ENCODE measurements at places on chromosomes 16 and 17.

GRCh38 chr17:81727324-81728031 lies 15.4 kb downstream of the SLC25A10 start:
- no peak for DNase-seq

DNA sequence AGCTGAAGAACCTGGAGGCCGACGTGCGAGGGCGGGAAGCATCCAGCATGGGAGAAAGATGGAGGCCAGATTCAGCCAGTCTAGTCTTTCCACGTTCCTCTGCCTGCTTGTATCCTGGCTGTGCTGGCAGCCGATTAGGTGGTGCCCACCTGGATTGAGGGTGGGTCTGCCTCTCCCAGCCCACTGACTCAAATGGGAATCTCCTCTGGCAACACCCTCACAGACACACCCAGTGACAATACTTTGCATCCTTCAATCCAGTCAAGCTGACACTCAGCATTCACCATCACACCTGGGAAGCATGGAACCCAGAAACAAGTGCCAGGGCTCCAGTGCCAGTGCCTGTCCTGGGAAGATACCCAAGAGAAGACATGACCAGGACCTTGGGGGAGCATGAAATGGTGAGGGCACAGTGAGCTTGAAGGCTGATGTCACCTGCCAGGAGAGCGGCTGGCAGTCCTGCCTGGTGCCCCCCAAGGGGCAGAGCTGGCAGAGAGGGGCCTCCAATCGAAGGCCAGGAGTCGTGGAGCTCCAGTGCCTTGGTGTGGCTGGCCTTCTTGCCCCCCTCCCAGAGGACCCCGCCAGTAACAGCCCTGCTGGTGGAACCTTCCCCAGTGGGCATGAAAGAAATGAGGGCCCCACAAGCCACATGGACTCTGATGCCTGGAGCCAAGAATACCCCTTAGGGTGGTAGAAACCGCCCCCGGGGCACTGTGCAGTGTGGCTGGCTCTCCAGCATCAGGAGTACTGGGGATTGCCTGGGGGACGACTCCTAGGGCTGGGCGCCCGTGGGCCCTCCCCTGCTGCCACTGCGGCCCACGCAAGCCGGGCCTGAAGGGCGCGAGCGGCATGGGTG lies 643 bp upstream of the NPB start:
- no peak for DNase-seq

GRCh38 chr17:17351356-17351891 lies 48.3 kb downstream of the NT5M start:
- no peak for DNase-seq

GRCh38 chr17:62562656-62563055 lies 64.8 kb upstream of the MRC2 start:
- DNase-seq: no peak

DNA sequence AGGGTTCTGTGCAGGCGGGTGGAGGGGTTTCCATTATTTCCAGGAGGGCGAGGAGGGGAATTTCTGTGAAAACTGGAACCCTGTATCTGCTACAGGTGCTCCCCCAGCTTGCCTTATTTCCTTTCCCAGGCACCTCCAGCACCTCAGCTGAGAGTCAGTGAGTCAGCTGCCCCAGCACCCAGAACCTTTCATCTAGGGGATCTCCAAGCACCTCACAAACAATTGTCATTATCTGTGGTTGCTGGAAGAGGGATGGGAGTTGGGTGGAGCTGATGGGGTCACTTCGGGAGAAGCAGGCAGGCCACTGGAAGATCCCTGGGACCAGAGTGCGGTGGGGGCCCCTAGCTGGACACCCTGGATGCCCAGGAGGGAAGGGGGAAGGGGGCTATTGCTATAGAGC lies 10.0 kb upstream of the CLUH start:
- no peak for DNase-seq

DNA sequence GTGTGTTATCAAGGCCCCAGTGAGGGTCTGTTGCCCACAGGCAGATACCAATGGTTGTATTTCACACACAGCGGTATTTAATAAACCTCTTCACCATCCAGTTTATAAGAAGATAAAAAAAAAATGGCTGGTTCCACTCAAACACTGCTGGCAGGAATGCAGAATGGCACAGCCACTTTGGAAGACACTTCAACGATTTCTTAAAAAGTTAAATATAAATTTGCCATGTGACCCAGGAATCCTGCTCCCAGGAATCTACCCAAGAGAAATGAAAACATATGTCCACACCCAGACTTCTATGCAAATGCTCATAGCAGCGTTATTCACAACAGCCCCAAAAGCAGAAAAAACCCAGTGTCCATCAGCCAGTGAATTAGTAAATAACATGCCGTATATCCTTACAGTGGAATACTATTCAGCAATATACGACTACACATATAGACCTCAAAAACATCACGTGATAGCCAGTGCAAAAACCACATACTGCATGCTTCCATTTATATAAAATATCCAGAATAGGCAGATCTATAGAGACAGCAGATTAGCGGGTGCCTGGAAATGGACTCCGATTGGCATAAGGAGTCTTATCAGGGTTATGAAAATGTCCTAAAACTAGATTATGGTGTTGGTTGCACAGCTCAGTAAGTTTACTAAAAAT lies 38.7 kb downstream of the XYLT1 start:
- no peak for DNase-seq

GRCh38 chr16:27315333-27316037 lies 1.7 kb downstream of the IL4R start:
- DNase-seq: no peak

DNA sequence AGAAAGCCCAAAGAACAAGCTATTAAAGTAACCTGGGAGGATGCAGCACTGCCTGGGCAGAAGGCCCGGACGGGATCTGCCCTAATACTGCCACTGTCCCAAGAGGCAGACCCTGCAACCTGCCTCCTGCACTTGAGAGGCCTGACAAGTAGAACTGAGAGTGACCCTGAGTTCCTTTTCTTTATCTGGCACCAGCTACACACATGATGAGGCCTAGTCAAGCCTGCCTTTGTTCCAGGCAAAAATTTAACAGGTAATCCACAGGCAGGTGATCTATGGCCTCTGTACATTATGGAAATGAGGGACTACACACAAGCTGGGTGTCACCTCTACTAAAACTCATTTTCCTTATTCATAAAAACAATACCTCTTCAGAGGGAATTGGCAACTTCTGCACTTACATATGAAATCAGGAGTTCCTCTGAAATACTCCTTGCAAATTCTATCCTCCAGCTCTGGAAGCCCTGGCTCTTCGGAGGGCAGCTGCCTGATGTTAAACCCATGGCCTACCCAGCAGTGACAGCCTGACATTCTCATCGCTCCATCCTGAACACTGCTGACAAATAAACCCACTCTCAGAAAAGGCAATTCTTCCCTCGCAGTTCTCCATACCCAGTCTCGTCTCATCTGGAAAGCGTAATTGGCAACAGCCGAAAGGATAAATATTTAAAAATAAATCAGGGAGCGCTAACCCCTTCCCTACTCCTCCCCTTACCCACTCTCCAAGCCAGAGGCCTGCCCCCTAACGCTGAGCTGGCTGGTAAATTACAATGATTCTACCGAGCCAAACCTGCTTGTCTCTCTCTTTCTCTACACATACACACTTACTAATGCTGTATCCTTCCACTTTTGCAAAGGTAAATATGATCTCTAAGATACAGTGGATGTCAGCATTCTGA lies 2.5 kb upstream of the ZFHX3 start:
- DNase-seq: no peak

- DNase-seq: no peak
Measured at GRCh38 chr16:84056933-84057332, 14.3 kb upstream of the SLC38A8 start.

DNA sequence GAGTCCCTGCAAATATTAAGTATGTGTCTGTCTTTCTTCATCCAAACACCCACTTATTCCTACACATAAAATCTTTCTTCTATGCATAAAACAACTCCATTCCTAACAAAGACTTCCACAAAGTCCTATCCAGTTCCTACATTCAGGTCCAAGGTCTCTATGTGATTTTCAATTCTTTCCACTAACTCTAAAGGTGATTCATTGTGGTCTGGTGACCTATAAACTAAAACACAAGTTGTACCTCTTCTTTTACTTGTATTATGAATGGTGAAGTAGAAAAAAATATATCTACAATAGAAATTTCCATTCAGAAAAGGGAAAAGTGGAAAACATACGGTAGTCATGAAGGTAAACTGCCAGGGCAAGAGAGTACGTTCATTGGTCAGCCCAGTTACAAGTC lies 56.6 kb downstream of the USP32 start:
- DNase-seq: no peak

GRCh38 chr16:76941113-76941512 lies 249.9 kb upstream of the MON1B start:
- no peak for DNase-seq

DNA sequence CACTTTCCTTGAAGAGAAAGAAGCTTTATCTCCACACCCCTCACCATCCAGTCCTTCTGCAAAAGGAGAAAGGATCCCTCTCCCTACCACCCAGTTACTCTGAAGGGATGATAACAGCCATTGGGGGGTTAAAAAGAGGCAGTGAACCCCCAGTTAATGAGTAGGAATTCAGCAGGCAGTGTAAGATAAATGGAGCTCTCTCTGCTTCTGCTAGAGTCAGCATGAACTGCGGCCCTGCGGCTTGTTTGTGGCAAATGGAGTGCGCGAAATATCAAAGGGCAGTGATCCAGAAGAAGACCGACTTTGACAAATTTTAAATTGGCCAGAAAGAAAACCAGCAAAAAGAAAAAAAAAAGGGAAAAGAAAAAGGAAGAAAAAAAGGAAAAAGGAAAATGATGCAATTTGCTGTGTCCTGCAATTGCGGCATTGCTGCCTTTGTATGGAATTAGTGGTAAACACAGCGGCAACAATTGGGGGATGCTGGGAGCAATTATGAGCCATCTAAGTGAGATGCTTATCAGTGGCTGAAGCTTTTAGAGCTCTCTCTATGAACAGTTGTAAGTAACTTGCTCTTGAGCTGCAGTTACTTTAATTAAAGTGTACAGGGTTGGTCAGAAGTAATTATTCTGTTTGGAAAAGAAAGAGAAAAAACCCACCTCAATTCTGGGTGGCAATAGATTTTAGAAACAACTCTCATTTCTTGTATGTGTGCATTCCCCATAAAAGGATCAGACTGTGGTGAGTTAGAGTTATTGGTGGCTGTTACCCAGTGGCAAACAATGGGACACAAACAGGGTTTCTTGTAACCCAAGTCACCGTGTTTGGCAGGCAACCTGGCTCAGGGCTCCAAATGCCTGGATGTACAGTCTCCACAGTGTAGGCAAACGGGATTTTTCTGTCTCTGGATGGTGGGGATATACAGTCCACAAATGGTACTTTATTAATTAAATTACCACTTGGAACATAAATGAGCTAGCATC lies 161.3 kb downstream of the AATF start:
- no peak for DNase-seq

DNA sequence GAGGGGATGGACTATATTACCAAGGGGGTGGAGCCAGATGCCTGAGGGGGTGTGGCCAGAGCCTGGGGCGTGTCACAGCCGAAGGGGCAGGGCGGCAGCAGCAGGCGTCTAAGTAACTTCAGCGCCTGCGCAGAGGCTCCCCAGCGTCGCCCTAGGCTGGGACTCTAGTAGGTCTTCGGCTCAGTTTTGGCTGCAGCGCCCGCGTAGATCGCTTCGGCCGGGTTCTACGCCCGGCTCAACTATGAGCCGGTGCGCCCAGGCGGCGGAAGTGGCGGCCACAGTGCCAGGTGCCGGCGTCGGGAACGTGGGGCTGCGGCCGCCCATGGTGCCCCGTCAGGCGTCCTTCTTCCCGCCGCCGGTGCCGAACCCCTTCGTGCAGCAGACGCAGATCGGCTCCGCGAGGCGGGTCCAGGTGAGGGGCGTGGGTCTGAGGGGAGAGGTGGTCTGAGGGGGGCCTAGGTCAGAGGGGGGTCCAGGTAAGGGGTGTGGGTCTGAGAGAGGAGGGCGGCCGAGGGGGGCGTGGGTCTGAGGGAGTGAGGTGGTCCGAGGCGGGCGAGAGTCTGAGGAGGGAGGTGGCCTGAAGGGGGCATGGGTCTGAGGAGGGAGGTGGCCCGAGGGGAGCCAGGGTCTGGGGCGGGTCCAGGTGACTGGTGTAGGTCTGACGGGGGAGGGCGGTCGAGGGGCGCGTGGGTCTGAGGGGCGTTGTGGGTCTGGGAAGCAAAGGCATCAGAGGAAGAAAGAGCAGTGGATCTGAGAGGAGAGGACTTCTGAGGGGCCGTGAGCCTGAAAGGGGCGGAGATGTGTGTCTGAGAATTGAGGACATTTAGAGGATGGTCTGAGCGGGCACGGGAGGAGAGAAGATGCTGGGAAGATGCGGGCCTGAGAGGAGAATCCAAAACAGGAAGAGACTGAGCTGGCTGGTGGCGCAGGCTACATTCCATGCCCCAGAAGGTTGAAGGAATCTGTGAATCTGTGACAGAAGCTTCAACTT lies at the start of gene LPCAT2:
Gene LPCAT2, plus strand, starts transcription at position 132 of the 991 bp plus-strand sequence. Its CDS starts 110 bp downstream, at position 242.
- no peak for DNase-seq

DNA sequence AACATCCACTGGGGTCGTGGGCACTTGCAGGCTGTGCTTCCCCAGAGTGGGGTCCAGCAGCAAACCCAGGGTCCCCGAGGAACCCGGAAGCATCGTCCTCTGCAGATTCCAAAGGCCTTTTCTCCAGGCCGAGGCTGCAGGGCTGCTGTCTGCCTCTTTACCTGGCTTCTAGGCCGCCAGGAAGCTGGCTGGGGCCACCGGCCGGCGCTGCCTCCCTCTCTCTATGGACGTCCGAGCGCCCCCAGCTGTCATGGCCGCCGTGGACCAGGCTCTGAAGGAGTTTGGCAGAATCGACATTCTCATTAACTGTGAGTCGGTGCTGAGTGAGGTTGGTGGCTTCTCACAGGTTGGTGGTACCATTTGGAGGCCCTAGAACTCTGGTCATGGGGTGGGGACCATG lies 5.6 kb downstream of the DECR2 start:
- DNase-seq: no peak

DNA sequence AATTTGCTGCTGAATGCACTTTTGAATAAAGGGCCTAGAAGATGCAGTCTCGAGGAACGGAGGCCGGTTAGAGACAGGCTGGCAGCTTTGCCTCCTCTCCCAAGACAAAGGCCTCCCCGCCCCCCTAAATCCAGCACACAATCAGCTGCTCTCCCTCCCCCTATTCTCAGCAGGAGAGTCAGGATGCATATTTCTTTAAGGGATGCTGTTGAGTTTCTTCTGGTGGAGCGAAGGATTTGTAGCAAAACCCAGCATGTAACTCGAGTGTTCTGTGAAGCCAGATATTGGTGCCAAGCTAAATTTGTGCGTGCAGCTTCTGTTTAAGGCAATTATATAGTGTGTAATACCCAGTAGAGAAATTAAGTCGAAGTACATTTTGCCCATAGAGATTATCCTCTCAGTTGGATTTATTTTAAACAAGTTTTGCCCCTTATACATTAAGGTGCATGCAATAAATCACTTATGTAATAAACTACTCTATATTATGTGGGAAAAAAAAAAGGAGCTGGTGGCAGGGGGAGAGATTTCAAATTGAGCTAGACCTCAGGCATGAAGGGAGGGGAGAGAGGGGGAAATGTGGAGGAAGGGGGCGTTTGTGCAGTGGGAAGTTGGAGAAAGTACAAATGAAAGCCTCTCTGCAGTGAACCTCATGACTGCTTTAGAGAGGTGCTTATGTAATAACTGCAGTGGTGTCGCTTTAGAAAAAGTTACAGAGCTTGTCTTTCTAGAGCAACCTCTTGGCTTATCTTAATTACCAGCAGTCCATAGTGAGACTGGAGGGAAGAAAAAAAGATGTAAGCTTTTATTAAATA lies 599.2 kb downstream of the MAF start:
- DNase-seq: no peak

Measured in stimulated activated CD8-positive, alpha-beta memory T cell treated with anti-CD3 and anti-CD28 coated beads, Interleukin-2, amount 100 ng/mL, for 1 hour (primary cell).